AG20443 (cell line): ENCODE measurements at places on chromosomes 2 and 18.
A peak's percentile ranks its signal among the peaks of the same experiment; 100 is the strongest.

- DNase-seq = no peak
Observed at GRCh38 chr2:24720310-24720709, 72.9 kb downstream of the PTRHD1 start.

DNA sequence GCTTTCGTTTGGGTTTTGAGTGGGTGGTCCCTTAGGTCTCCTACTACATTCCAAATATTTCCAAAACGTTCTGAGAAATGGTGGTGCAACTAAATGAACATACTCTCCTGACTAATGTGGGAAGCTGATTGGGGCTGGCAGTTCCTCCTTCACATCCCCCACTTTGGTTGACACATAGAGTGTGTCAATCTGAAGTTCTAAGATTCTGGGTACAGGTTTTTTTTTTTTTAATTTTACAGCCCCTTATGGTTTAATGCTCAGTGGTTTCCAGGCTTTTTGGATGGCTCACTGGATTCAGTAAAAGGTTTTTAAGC is 58.4 kb upstream of the ITGB6 start:
- no peak for DNase-seq

GRCh38 chr2:184520441-184520840 is 77.9 kb upstream of the ZNF804A start:
- no peak for DNase-seq

GRCh38 chr2:191582355-191582754 is 95.6 kb upstream of the NABP1 start:
- DNase-seq = peak; percentile 69

- DNase-seq = peak; percentile 40
Observed at GRCh38 chr18:471716-472115, 28.8 kb downstream of the COLEC12 start.

- DNase-seq = peak; percentile 52
Observed at GRCh38 chr18:75581336-75582131, 154.0 kb upstream of the SMIM21 start.

- no peak for DNase-seq
Observed at GRCh38 chr2:25229279-25230197, 61.2 kb upstream of the POMC start.

DNA sequence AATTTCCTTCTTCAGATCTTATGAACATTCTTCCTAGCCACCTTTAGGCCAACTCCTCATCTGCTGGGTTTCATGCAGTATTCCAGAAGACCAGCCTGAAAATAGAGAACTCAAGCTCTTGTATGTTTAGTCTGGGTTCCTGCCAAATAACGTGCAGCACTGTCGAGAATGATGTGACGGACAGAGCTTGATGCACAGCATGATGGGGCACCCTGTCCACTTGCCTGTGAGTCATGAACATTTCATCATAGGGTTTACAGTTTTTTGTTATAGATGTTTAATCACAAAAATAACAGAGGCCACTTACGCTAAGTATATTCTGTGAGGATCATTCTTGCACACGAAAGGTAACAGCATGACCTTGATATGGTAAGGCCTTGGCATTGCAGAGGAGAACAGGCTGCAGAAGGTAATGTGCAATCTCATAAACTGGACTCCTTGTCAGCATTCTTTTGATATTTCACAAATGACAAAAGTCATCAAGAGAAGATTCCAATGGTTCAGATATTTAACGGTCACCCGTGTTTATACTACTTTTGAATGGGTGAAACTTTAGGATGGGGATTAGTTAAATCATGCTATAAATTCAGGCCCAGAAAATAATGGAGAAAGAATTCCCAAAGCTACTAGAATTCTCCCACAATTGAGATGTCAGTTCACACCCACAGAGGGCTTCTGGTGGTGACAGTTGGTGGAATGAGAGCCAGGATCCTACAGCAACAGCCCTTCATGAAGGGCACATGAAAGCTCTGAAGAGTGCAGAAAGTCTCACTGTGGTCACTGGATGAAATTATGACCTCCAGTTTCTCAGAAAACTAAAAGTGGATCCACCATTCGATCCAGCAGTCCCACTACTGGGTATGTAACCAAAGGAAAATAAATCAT is 396.1 kb upstream of the RAB12 start:
- DNase-seq = no peak

DNA sequence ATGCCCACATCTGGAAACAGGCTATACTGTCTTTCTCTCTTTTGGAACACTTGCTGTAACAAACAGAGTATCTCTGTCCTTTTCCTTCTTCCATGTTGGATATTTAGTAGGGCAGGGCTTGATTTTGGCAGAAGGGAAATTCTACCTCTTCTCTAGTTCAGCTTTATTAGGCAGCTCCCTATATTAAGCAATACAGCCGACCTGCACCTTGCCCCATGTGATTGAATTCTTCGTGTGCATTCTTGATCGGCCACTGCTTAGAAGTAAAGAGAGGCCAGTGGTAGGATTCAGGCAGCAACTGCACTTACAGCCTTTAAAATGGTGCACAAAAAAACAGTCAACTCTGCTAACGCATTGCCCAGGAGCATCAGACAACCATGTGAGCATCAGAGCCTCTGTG is 31.3 kb upstream of the FIGN start:
- no peak for DNase-seq

DNA sequence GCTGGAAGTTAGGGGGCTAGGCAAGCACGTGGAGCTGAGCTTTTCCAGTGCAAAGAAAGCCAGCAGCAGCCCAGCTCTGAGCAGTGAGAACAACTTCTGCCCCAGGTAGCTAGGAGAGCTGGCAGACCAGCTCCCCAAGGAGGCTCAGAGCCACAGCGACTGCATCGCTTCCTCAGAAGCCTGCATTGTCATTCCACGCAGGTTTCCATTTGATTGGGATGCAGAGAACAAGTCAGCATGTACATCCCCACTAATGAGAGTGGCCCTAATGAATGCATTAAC is 45.1 kb downstream of the C1QL2 start:
- DNase-seq = no peak

DNA sequence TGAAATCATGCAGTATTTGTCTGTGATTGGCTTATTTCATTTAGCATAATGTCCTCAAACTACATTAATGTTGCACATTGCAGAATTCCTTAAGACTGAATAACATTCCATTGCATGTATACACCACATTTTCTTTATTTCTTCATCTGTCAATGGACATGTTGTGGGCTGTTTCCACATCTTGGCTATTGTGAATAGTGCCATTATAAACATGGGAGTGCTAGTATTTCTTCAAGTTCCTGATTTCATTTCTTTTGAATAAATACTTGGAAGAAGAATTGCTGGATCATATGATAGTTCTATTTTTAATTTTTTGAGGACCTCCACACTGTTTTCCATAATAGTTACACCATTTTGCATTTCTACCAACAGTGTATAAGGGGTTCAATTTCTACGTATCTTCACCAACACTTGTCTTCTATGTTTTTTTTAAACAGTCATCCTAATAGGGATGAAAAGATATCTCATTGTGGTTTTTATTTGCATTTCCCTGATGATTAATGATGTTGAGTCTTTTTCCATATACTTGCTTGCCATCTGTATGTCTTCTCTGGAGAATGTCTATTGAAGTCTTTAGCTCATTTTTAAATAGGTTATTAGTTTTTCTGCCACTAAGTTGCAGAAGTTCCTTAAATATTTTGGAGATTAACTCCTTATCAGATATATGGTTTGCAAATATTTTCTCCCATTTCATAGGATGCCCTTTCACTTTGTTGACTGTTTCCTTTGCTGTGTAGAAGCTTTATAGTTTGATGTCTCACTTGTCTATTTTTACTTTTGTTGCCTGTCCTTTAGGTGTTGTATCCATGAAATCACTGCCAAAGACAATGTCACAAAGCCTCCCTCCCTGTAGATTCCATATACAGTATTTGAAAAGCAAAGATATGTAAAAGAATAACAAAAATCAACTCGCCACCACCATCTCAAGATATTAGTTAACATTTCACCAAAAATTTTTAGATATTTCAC is 14.6 kb downstream of the FBXO11 start:
- no peak for DNase-seq
